Fibroblast of pulmonary artery (primary cell): ENCODE measurements at places on chromosomes 4 and X.

DNA sequence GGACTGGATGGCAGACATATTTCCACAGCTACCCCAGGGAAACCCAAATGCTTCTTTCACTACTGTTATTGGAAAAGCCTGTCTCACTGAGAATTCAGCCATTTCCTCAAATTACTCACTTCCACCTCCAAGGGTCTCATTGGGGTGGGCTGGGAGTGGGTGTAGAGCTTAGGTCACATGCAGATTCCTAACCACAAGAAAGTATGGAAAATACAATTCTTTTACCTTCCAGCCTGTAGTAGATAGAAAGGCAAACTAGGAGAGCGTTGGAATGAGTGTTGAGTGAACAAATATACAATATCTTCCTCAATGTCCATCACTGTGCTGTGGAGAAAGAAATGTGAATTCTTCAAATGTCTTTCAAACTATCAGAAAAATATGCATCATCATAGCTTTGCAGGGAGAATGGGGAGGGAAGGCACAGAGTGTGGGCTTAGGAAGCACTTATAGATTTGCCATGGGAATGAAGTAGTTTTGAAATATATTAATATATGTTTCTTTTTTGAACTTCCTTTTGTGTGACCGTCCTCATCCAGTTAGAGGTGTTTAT lies 245.3 kb upstream of the JADE1 start:
- DNase-seq = no peak

DNA sequence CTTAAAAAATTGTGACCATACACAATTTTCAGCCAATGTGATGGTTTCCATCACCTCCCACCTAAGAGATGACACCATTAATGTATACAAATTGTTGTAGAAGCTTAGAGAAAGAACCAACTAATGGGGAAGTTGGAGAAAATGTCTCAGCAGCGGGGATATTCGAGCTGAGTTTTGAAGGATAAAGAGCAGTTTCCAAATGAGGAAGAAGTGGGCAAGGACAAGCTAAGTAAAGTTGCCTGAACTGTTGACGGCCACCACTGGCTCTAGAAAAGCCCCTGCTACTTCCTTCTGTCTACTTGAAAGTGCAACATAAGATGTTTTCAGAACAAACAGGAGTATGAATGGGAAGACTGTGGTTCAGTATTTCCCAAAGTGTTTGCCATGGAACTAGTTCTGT lies 92.0 kb downstream of the CHRNA9 start:
- DNase-seq = no peak

DNA sequence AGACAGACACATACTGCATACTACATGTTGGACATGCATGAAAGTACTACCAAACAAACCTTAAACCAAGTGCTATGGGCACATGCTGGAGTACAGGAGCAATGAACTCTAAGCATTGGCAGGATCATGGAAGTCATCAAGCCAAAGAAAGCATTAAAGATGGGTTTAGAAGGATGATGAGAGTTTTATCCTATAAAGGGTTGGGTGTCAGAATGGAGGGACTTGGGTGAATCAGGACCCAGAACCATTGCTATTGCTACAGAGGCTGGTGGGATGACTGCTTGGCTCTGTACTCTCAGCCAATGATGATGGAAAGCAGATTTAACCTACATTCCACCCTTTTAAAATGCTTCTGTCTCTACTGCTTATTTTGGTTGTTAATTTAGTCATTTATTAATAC lies 233.9 kb upstream of the EDA2R start:
- no peak for DNase-seq

DNA sequence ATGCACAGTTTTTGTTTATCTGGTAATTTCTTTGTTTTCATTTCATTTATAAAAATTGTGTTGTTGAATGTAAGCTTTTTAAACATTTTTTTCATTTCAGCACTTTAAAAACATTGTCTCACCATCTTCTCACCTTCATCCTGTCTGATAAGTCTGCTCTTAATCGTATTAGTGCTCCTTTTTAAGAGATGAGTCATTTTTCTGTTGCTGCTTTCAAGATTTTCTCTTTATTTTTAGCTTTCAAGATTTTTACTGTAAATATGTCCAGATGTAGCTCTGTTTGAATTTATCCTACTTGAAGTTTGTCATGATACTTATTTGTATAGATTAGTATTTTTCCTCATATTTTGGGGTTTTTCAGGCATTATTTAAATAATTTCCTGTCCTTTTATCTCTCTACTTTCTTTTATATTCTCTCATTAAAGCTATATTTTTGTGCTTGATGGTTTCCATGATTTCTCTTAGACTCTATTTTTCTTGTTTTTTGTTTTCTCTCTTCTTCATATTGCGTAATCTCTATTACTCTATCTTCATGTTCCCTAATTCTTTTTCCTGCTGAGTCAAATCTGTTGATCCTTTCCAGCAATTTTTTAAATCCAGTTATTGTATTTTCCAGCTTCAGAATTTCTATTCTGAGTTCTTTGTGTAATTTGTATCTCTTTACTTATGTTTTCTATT lies 1400.4 kb upstream of the PCDH7 start:
- no peak for DNase-seq

DNA sequence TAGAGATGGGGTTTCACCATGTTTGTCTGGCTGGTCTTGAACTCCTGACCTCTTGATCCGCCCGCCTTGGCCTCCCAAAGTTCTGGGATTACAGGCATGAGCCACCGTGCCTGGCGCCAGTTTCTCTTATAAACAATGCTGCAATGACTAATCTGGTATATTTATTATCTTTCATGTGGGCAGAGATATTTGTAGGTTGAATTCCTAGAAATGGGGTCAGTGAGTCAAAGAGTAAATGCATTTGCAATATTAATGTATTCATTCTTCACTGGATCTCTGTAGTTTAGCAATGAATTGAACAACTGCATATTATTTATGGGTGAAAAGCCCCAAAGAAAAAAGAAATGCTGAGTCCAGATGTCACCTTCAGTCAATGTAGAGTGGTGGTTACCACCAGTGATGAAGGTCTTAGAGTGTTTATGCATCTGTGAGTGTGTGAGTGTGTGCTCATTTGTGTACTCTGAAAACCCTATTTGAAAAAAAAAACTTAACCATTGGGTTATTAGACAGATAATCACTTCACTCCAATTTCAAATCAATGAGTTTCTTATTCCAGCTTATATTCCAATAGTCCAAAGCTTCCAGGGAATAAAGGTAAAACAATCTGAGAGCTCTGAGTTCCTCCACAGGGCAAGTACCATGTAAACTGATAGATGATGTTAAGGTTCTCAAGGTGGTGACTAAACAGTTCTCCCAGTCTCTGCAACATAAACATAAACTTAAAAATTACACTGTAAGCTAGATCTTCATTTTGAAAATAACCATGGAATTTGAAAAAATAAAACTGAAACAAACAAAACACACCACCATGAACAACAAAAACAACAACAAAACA lies 22.6 kb upstream of the CD38 start:
- DNase-seq = peak; percentile 49

GRCh38 chr4:181046809-181047208 lies 1196.4 kb upstream of the TENM3 start:
- no peak for DNase-seq

DNA sequence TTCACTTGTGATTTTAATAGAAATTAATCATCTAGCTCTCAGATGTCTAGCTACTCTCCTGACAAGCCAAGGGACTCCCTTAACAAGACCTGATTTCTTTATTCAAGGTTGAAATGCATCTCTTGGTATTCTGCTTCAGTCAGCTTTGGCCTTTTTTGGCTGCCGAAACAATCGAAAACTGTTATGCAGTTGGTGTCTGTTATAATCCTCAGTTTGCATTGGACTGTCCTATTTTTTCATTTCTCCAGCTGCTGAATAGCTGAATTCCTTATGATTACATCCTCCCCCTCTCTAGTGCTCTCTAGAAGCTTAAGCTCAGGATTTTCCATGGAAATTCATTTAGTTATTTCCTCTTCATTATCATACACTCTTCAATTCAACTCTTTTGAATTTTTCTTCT lies 177.2 kb downstream of the TRIML1 start:
- no peak for DNase-seq

- no peak for DNase-seq
These were observed 626.3 kb upstream of the INTU start for GRCh38 chr4:127006446-127006877.

GRCh38 chr4:14054391-14054790 lies 426.9 kb upstream of the BOD1L1 start:
- no peak for DNase-seq

DNA sequence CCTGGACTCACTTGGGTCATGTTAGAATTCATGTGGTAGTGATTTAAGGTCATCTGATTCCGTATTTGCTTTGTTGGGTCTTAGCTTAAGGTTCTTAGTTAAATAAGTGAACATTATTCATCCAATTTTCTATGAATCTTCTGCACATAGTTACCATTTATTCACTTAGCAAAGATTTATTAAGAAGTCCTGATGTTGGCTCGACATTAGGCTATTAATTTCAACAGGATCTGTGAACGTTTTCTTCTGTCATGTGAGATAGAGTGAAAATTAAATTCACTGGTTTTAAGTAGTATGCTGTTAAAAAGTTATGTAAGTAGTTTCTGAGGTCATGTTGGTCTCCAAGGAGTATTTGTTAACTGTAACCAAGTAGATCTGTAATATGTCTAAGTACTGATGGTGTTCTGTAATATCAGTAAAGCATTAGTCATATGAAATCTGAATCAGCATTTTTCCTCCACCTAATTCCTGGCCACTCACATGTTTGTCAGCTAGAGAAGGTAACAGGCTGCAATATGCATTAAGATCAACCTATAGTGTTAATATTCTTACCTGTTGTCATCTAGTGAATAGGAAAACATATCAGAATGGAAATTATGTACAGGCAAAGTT lies 155.6 kb downstream of the PCDH7 start:
- DNase-seq = peak; percentile 30

DNA sequence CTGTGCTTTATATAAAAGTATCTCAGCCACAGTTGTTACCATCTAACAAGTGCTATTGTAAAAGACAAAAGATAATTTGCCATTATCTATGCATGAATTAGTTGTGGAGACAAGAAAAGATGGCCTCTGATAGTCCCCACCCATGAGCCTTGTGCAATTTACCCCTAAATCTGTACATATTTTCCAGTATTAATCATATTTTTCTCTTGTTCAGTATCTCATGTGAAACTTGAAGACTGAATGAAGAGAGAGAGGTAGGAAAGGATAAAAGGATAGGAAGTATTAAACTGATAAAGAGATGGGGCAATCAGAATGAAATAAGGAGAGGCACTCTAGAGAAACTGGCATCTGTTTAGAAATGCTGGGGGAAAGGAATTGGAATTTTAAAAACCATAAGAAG lies 3.7 kb downstream of the MYOZ2 start:
- DNase-seq = peak; percentile 18

DNA sequence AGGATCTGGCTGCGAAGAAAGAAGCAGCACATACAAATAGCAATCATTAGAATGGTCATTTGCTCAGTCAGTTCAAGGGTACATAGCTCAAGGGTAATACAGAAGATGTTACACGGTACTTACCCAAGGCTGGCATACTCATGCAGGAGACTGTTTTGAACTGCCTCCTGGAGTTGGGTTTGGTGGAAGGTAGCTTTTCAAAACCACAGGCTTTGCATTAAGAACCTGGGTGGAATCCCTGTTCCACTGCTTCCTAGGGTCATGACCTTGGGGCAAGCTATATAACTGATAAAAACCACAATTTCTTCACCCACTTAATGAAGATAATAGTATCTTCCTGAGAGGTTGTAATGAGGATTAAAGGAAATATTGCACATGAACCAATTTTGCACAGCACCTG lies 36.5 kb downstream of the TBC1D9 start:
- DNase-seq = no peak

DNA sequence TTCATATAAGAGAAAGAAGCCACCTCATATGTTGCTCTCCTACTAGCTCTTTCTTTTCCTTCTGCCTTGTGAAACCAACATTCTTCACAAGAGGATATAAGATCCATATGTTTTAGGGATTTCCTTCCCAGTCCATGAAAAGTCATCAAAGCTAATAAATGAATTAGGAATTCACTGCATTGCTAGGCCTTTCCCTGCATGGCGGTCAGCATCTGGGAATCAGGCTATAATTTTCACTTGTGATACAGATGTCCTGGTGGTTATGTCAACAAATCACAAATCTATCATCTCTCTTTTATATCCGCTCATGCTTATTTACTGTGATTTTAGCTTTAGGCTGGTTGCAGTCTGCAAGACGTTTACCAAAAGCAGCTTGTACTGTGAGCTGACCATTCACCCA lies 510.0 kb downstream of the NLGN4X start:
- DNase-seq = no peak

DNA sequence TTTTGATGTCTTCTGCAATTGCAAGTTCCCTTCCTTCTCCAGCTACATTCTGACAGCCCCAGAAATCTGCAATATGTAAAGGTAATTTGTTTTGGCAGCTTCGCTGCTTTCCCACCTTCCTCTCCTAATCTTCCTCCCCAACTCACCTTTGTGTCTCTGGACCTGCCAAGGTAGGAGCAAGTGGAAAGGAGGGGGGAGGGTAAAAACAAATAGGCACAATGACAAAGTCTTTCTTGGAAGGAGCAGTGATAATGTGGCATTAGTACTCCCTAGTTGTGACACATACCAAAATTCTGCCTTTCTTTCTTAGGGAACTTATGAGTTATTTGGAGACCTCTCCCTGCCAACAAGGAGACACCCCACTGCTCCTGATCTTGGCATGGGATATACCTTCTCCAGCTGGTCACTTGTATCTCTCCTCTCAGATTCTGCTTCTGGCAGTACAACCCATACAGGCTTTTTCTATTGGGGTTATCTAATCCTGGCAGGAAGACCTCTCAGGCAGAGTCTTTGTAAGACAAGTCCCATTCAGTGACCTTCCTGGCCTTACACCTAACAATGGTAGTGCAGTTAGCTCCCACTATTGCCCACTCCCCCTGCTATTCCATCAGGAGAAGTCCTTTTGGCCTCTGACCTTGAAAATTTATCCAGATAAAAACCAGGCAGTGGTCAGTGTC lies 24.2 kb downstream of the F8 start:
- no peak for DNase-seq

GRCh38 chr4:145679520-145679919 lies 426 bp upstream of the C4orf51 start:
- DNase-seq = peak; percentile 55

DNA sequence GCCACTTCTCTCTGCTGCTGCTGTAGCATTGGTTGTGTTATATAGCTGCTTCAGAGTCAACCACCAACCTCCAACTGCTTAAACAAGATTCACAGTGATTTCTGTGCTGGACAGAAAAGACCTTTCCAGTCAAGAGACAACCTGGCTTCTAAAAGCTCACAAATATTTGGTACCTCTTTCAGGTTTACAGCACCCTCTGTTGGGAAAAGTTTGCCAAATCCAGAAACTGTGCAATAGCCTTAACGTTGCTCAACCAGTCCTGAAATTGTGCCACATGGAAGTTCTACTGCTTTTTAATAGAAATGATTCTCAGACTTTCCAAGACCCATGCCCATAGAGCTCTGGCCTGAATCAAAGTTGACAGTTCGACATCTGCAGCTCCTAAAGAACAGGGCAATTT lies 842.1 kb upstream of the HTR2C start:
- DNase-seq = peak; percentile 55

DNA sequence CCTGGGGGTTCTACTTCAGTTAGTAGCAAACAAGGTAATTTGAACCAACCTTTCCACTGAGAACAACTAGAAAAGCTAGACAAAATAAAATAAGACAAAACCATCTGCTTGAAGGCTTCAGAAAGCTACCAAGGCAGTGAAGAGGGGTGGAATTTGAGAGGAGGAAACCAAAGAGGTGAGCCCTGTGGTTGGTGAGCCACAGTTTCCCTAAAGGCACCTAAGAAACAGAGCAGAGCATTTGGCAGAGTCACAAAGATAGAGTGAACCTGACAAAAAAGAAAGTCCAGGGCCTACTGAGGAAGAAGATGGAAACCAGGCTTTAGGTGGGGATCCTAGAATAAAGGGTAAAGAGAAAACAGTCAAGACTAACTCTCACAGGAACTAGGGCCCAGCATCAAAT lies 44.3 kb downstream of the CHST7 start:
- DNase-seq = no peak
